ENCODE measurements at places on chromosomes 4 and X. TPM values are rescaled to one million over a fixed set of nuclear protein-coding genes. Genes with fewer than 3 reads are reported as not detected.

The AGTR2 gene
- not detected for total RNA-seq

The SUPT20HL2 gene
- not detected for total RNA-seq

The GRIA2 gene
- total RNA-seq, result not detected

The FHL1 gene
- 23.2 TPM for total RNA-seq

The GPR173 gene
- not detected for total RNA-seq

The RHOXF1 gene
- not detected for total RNA-seq

The TLR10 gene
- 0.02 TPM for total RNA-seq

The XK gene
- total RNA-seq, result 0.43 TPM

The DDX60 gene
- 2.6 TPM for total RNA-seq

The CT45A2 gene
- total RNA-seq, result not detected

The DAPP1 gene
- total RNA-seq, result not detected

The FGFBP2 gene
- total RNA-seq, result not detected

The HPGD gene
- 79.0 TPM for total RNA-seq

The SULT1B1 gene
- not detected for total RNA-seq

The GUF1 gene
- 10.4 TPM for total RNA-seq

Measured in A549 treated with dexamethasone at 1 μM for 4 hours (cell line).